ENCODE measurements at places on chromosomes 1 and 21.
A peak's percentile ranks its signal among the peaks of the same experiment; 100 is the strongest.

- DNase-seq = no peak
Measured at GRCh38 chr1:107976836-107977235, 11.9 kb upstream of the VAV3 start.

DNA sequence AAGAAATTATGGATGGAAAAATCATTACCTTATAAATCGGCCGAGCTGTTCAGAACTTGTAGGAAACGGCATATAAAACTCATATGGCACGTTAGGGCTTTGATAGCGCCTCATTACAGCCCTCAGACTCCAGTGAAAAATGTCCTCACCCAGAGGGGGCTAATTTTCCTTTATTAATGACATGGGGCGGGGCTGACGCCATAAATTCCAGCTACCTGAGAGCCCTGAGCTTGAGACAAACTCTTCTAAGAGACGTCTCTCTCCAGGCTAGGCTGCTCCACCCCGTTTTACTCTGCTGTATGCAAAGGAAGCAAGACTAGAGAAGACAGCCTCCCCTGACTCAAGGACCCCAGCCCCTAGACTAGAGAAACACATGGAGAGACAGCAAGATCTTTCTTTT, 149.4 kb downstream of the TRABD2B start:
- no peak for DNase-seq

DNA sequence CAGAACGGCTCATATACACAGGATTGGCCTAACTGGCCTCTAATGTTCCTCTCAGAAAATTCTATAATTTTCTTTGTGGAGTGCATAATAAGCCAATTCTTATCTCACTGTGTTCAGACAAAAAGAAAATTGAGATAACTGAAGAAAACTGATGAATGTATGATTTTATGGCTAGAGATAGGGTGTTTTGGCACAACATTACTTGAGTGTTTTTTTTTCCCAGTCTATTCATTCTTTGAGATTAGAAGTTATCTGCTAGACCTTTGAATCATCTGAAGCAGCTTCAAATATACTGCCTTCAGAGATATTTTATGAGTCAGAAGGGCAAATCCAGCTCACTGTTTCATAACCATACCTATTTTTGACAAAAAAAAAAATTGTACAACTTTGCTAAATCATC, 85.6 kb downstream of the VAV3 start:
- DNase-seq = no peak

DNA sequence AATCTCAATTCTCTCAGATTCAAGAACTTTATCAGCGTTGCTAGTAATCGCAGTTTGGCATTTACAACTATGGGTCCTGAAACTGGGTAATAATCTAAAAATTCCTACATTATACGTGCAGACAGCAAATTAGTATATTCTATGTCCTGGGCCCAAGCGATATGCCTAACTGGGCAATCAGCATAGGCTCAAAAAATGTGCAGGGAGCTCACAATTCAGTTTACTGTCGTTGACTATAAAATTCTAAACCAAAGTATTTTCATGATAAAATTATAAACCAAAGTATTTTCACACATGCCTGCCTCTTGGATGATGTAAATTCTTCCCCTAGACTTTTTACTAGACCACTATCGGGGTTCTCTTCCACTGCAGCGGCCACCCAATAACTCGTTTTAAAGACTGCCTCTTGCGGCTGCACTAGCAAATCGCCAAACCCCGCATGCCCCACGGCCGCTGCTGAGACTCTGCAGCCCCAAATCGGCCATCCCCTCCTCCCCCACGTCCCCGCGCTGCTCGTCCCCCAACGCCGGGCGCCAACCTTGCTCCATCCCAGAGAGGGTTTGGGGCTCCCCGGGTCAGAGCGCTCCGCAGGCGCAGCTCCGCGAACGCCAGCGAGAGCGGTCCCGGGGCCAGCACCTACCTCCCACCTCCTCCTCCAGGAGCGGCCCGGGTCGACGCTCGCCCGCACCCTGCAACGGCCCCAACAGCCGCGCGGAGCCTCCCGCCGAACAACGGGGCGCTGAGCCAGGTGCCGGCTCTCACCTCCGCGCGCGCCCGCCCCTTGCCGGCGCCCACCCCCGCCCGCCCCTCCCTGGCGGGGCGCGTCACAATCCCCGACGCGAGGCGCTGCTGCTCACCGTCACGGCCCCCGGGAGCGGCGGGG, 506 bp downstream of the SSX2IP start:
- peak; percentile 78 for DNase-seq

DNA sequence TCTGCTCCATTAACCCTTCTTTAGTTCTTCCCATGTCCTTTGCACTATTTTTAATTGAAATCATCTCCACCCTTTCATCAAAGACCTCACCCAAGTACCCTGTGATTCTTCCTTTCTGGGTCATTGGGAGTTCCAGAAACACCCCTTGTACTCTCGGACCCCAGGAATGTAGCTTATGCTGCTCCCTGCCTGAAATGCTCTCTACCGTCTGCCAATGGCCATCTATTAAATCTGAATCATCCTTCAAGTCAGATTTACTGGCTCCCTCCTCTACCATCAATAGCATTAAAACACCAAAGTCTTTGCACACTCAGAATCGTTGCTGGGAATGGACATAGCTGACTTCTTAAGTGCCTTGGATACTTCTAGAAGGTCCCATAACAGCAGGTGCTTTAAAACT, 73.2 kb upstream of the GADD45A start:
- DNase-seq = no peak
